ENCODE measurements at places on chromosomes 7 and 10. TPM values are rescaled to one million over a fixed set of nuclear protein-coding genes. Genes with fewer than 3 reads are reported as not detected.

DNA sequence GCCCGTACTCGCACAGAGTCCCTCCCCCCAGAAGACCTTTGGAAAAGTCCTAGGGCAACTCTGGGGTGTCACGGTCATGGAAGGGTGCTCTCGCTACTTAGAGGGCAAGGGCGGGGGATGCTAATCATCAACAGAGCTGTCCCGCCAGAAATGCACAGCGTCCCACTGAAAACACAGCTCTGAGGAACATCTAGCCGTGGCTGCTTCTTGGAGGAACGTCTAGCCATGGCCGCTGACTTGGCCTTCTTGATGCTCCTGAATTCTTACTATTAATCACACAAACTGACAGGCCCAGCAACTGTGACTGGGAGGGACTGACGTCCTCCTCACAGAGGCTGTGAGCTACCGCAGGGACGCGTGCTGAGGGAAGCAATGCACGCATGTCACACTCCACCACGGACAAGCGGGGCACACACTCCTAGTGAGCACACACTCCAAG lies 1.7 kb downstream of the TUBGCP2 start:
- DNase-seq = no peak

GRCh38 chr7:128933180-128933891 lies 4.4 kb upstream of the IRF5 start:
- no peak for DNase-seq

GRCh38 chr7:120792091-120792860 lies 65.7 kb downstream of the TSPAN12 start:
- peak; percentile 46 for DNase-seq

GRCh38 chr7:82275342-82275741 lies 168.2 kb downstream of the CACNA2D1 start:
- no peak for DNase-seq

SPOCK2 gene
- total RNA-seq = 772 TPM

DENND2A gene
- not detected for total RNA-seq

DNA sequence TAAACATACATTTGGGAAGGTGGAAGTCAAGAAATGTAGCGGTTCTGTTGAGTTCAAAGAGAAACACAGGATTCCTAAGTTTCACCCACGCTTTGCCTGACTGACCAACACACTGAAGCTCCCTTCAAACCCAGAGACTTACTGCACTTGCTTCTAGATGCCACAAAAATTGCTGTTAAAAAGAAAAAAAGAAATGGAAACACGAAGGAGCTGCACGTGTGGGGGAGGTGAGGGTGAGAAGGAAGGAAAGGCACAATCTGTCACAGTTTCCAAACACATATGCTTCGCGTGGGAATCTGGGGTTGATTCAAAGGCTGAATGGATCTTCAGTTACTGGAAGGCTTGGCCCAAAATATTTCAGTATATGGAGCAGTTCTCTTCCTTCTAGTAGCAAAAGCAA lies 495.6 kb downstream of the DNAJB6 start:
- no peak for DNase-seq

GRCh38 chr7:120468611-120469010 lies 195.6 kb downstream of the KCND2 start:
- DNase-seq = no peak

- no peak for DNase-seq
Observed at GRCh38 chr7:141999058-141999623, 3.5 kb downstream of the MGAM start.

- no peak for DNase-seq
Observed at GRCh38 chr10:131205556-131205955, 106.0 kb downstream of the TCERG1L start.

- DNase-seq = no peak
Observed at GRCh38 chr7:128197589-128197988, 43.5 kb upstream of the LEP start.

GRCh38 chr10:90977162-90977854 lies 56.4 kb upstream of the ANKRD1 start:
- DNase-seq = no peak

OGDH gene
- total RNA-seq = 134 TPM

AP3M1 gene
- total RNA-seq = 21.1 TPM

ANKRD61 gene
- not detected for total RNA-seq
